Chondrocyte (in vitro differentiated cells): ENCODE measurements at places on chromosomes 1 and 21. TPM values are rescaled to one million over a fixed set of nuclear protein-coding genes. Genes with fewer than 3 reads are reported as not detected.

The DNALI1 gene
- total RNA-seq, result 3.5 to 5.7 TPM (median 3.9 TPM) in 3 replicates

DNA sequence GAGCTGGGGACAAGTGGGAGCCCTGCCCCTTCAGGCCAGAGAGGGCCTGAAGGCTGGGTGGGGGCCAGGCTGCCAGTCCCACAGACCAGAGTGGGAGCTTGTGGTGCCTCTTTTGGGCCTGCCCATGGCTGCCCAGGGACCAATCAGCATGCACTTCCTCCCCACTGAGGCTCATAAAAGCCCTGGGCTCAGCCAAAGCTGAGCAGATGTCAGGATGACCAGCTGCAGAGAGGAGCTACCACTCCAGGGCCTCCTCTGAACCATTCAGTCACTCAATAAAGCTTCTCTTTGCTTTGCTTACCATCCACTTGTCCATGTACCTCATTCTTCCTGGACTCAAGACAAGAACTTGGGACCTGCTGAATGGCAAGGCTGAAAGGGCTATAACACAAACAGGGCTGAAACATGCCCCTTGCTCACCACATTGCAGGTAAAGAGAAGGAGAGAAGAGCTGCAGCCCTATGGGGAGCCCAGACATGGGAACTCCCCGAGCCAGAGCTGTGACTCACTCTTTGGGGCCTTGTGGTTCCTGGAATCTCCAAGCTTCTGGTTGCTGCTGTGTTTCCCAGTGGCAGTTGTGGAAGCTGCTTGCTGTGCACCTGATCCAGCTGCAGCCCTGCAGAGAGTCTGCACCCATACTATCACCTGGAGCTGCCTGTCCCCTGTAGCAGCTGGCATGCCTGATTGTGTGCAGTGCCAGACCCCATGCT, 82.0 kb downstream of the OLFML3 start:
- no peaks in the 10 kb centered on the region for H3K36me3 ChIP-seq
- H3K4me1 ChIP-seq, result no peaks in the 10 kb centered on the region
- H3K4me3 ChIP-seq, result no peak overlapping the region
- H3K27ac ChIP-seq, result no peak overlapping the region
- DNase-seq, result no peak

DNA sequence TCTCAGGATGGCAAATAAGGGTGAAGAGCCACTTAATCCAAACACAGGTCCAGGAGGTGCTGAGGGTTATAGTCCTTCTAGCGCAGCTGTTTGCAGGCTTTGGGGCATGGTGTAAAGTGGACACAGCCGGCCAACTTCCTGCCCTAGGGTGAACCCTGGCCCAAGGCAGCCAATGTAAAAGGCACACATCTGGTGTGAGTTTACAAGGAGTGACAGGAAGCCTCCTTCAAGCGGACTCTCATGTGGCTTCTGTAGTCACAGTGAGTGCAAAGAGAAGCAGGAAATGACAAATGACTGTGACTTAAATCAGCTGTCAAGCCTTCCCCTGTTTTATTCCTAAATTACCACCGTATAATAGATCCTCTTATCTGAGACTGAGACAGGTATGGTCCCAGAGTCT, 213.0 kb downstream of the CRB1 start:
- peaks cover 6% of the 10 kb centered on the region for H3K4me1 ChIP-seq
- peaks cover 4% of the 10 kb centered on the region for H3K36me3 ChIP-seq
- no peak overlapping the region for H3K4me3 ChIP-seq
- no peak overlapping the region for H3K27ac ChIP-seq

GRCh38 chr1:53511323-53511932, 52.2 kb downstream of the DMRTB1 start:
- H3K27me3 ChIP-seq, result no peaks in the 10 kb centered on the region
- H3K27ac ChIP-seq, result peak overlapping the region; percentile 82
- H3K36me3 ChIP-seq, result peaks cover 16% of the 10 kb centered on the region
- peaks cover 31% of the 10 kb centered on the region for H3K4me1 ChIP-seq
- H3K4me3 ChIP-seq, result no peak overlapping the region

GRCh38 chr1:39154553-39155421, 49.7 kb upstream of the MACF1 start:
- H3K4me1 ChIP-seq, result peaks cover 81% of the 10 kb centered on the region
- H3K4me3 ChIP-seq, result no peak overlapping the region
- DNase-seq, result no peak

The TNFRSF18 gene
- total RNA-seq, result not detected in 3 replicates

DNA sequence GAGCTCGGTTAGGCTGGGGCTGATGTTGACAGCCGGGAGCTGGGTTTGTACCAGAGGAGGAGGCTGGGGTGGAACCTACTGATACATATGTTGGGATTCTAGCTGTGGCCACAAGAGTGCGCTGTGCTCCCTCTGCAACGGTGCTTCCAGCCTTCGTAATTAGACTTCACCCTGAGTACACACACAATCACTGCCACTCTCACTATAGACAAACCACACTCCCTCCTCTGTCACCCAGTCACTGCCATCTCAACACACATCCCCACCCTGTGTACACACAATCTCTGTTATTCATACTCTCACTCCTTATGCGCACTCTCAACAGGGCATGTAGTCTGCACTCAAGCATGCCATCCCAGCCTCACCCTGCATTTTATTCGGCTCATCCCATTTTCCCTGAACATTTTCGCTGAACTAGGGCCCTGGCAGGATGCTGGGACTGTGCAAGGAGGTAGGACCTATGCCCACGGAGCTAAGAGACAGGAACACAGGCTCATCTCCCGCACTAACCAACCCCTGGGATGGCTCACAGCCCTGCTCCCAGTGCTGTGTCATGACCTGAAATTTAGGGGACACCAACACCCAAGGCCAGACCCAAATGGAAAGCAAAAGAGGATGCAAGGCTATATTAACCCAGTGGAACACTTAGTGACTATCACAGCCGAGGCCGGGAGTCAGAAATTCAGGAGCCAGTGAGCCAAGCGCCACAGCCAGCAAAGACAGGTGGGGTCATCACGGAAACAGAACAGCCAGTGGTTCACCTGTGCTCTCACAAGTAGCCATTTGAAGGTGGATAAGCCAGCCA, 5.7 kb downstream of the GJB3 start:
- H3K4me1 ChIP-seq, result peaks cover 36% of the 10 kb centered on the region
- H3K27ac ChIP-seq, result peak overlapping the region; percentile 42
- peaks cover 2% of the 10 kb centered on the region for H3K36me3 ChIP-seq
- DNase-seq, result no peak
- peaks cover 12% of the 10 kb centered on the region for H3K27me3 ChIP-seq

- peaks cover 7% of the 10 kb centered on the region for H3K36me3 ChIP-seq
- H3K4me1 ChIP-seq, result peaks cover 7% of the 10 kb centered on the region
- no peak for DNase-seq
- H3K27me3 ChIP-seq, result no peaks in the 10 kb centered on the region
- H3K4me3 ChIP-seq, result no peak overlapping the region
- H3K27ac ChIP-seq, result no peak overlapping the region
Observed at GRCh38 chr1:70290218-70290617, 64.3 kb downstream of the ANKRD13C start.

- peak overlapping the region; percentile 17 for H3K27ac ChIP-seq
- H3K4me1 ChIP-seq, result peaks cover 16% of the 10 kb centered on the region
- no peak overlapping the region for H3K4me3 ChIP-seq
- DNase-seq, result no peak
- H3K36me3 ChIP-seq, result peaks cover 62% of the 10 kb centered on the region
Observed at GRCh38 chr1:19087017-19087736, 122.9 kb downstream of the UBR4 start.

GRCh38 chr1:180392020-180392419, 110.4 kb downstream of the ACBD6 start:
- H3K4me1 ChIP-seq, result no peaks in the 10 kb centered on the region
- H3K27ac ChIP-seq, result no peak overlapping the region
- no peak overlapping the region for H3K4me3 ChIP-seq
- peaks cover 31% of the 10 kb centered on the region for H3K36me3 ChIP-seq

- no peaks in the 10 kb centered on the region for H3K36me3 ChIP-seq
- H3K4me3 ChIP-seq, result no peak overlapping the region
- no peaks in the 10 kb centered on the region for H3K4me1 ChIP-seq
- peaks cover 34% of the 10 kb centered on the region for H3K27me3 ChIP-seq
Observed at GRCh38 chr1:167509587-167509986, 8.7 kb downstream of the CD247 start.

- no peak overlapping the region for H3K27ac ChIP-seq
- no peak overlapping the region for H3K4me3 ChIP-seq
- no peaks in the 10 kb centered on the region for H3K36me3 ChIP-seq
- H3K4me1 ChIP-seq, result peaks cover 25% of the 10 kb centered on the region
Observed at GRCh38 chr1:20978413-20978812, 191.3 kb upstream of the HP1BP3 start.

- no peak overlapping the region for H3K4me3 ChIP-seq
- no peaks in the 10 kb centered on the region for H3K36me3 ChIP-seq
- H3K27ac ChIP-seq, result peak overlapping the region; percentile 45
- DNase-seq, result no peak
- no peaks in the 10 kb centered on the region for H3K27me3 ChIP-seq
Observed at GRCh38 chr1:61101536-61101935, 19.2 kb downstream of the NFIA start.
